ENCODE measurements at places on chromosomes 1 and 21. TPM values are rescaled to one million over a fixed set of nuclear protein-coding genes. Genes with fewer than 3 reads are reported as not detected.

Gene OR14K1
- total RNA-seq: not detected

Gene ERO1B
- total RNA-seq: 7.7 TPM

- no peak for DNase-seq
These were observed 31.8 kb downstream of the ATF3 start for GRCh38 chr1:212640223-212640878.

GRCh38 chr1:177825276-177825901 is 144.5 kb downstream of the SEC16B start:
- DNase-seq: no peak

Gene GPR37L1
- not detected for total RNA-seq

Gene FCRL1
- not detected for total RNA-seq

Gene TGFBR3
- 18.2 TPM for total RNA-seq

DNA sequence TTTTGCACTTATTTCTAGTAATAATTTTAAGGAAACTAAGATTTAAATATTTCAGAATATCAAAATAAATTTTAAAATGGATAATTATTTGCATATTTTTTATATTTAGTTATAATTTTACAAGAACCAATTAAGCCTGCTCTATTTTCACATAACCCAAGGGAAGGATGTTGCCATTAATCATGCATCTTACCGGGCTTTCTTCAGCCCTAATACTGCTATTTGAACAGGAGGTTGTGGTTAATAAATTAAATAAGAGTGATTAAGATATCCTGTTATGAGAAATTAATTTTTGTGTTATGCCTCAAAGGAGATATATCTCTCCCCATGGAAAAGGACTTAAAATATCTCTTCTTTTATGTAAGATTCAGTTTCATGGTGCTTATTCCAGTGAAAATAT is 1415.8 kb upstream of the B3GALT2 start:
- DNase-seq: no peak

Gene KRTAP11-1
- not detected for total RNA-seq

GRCh38 chr1:29256979-29257804 is 20.9 kb downstream of the PTPRU start:
- peak; percentile 40 for DNase-seq

DNA sequence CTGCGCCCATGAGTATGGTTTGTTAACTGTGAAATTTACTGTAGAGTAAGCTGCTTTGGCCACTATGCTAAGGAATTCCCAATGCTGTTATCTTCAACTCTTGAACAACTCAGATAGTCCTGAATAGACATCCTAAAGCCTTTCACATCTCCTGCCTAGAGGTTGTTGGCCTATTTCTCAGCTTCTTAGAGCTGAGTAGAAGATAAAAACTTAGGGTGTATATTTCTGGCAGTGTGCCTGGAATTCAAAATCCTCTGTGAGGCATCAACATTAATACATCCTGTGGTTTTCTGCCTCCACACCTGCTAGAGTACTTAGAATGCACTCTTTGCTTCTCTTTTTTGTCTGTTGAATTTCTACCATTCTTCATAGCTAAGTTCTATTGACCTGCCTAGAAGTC is 45.8 kb upstream of the RC3H1 start:
- DNase-seq: no peak

Gene F13B
- total RNA-seq: not detected
